Epithelial cell of proximal tubule (primary cell): ENCODE measurements at places on chromosomes 1 and 21. TPM values are rescaled to one million over a fixed set of nuclear protein-coding genes. Genes with fewer than 3 reads are reported as not detected.

Gene FLVCR1
- total RNA-seq = 6.9 and 7.0 TPM in 2 replicates

GRCh38 chr1:114229368-114229767 is 75.7 kb upstream of the SYT6 start:
- DNase-seq = no peak

Gene RSRP1
- total RNA-seq = 32.4 and 52.5 TPM in 2 replicates

DNA sequence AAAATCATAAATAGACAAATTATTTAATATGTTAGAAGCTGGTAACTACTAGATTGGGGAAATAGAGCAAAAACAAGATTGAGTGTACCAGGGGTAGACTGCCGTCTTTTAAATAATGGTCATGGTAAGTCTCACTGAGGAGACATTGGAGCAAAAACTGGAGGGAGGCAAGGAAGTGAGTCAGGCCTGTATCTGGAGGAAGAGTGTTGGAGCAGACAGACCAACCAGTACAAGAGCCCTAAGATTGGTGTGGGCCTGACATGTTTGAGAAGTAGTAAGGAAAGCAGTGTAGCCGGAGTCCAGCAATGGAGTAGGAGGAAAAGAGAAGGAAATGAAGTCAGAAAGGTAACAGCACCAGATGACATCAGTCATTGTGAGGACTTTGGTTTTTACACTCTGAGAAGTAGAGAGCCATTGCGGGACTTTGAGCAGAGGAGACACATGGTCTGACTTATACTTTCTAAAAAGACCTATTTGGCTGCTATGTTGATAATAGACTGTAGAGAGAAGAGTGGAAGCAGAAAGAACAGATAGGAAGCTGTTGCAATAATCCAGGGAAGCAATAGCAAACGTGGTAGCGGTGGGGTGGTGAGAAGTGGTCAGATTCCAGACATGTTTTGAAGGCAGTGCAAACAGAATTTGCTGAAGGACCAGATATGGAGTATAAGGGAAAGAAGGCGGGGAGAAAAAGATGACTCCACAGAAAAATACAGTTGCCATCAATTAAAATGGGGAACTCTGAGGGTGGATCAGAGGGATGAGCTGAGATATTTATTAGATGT is 44.7 kb upstream of the GJA5 start:
- no peak for DNase-seq

DNA sequence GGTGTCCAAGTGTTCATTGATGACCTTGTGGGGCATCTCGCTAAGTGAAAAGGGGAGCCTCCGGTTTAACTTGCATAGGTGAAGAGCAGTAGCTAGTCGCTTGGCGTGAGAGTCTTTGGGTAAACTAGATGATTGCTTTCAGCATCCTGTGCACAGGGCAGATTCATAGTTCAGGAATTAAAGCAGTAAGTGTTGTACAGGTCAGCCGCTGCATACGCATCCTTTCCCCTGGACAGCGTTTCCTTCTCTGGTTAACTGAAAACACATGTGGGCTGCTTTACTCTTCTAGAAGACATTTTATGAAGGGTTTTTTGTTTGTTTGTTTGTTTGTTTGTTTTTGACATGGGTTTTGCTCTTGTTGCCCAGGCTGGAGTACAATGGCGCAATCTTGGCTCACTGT is 12.1 kb downstream of the NDUFV3 start:
- no peak for DNase-seq

Gene TNFRSF18
- 0.65 and 3.1 TPM in 2 replicates for total RNA-seq

Gene CATSPERE
- total RNA-seq = under 0.01 and 0.07 TPM in 2 replicates

Gene TMEM269
- not detected in 2 replicates for total RNA-seq

GRCh38 chr21:17631195-17631594 is 18.5 kb upstream of the BTG3 start:
- peak; percentile 12 for DNase-seq

DNA sequence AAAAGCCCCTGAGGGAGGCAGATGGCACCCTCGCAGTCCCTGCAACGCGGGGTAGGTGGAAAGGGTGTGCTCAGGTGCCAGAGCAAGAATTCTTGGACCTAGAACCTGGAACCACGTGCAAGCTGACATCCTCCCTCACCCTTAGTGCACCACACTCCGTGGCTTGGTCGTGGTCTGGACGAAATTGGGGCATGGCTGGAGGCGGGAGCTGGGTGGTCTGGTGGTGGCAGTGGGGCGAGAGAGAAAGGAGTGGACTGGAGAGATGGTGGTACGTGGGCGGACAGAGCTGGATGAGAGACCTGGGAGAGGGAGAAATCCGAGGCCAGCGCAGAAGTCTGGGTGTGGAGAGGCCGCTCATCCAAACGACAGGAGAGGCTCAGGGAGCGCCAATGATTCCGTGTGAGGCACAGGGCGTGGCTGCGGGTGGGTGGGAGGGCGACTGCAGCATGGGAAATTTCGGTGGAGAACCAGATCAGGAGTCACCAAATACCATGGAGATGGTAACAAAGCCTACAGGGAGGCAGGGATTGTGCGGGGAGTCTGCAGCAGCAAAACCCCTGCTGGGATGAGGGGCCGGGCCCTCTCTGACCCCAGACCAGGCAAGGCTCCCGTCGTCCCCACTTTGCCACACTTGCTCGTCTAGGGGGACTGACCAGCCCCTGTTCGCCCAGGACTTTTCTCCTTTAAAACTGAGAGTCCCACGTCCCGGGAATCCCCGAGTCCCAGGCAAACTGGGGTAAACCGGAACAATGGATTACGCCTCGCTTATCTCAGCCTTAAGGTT is 31.9 kb downstream of the CDCP2 start:
- DNase-seq = no peak

Gene F13B
- not detected in 2 replicates for total RNA-seq

Gene PLA2G2F
- total RNA-seq = 3.8 and 4.2 TPM in 2 replicates

DNA sequence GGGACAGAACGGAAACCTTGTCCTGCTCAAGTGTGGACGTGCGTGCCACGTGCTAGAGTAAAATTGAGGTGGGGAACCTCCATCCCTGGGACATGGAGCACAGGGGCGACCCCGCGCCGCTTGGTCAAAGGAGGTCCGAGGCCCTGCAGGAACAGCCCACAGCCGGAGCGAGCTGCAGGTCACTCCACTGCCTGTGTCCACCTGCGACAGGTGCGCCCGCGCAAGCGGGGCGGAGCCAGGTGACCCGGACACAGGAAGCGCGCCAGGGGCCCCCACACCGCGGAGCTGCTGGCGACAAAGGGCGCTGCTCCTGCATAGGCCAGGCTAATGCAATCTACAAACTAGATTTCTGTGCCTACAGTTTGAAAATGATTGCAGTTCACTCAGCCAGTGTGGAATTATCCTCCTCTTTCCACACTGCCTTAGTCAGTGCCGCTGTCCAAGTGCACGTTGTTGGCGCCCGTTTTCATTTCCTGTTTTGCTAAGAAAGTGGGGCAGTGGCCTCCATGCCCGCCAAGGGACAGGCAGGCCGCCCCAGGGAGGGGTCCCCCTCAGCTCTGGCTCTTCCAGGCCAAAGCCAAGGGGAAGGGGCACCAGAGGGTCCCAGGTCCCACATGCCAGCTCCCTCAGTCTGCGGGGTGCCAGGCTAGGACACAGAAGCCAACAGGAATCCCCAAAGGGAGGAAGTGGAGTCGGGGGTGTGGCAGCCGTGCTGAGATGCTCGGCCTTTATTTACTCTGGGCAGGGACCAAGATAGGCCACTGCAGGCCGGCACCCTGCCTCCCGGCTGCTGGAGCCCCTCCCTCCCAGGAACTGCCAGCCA is 4.3 kb upstream of the NADK start:
- no peak for DNase-seq

Gene RGS18
- total RNA-seq = not detected in 2 replicates

- DNase-seq = no peak
Measured at GRCh38 chr1:235637756-235638534, 11.6 kb downstream of the GNG4 start.

DNA sequence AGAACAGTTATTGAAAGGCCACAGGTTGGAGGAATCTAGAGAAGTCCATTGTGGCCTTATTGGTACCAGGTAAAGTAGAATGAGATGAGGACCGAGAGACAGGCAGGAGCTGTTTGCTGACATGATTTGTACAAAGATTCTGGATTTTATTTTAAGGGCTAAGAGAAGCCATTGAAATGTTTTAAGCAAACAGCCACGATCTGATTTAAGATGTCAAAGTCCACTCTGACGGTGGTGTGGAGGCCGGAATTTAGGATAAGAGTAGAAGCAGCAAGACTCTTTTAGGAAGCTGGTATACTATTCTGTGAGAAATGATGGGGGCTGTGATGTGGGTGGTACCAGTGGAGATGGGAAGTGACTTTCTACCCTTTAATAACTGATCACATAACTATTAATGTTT is 418.5 kb downstream of the DPYD start:
- DNase-seq = no peak

Gene CD5L
- total RNA-seq = not detected in 2 replicates

DNA sequence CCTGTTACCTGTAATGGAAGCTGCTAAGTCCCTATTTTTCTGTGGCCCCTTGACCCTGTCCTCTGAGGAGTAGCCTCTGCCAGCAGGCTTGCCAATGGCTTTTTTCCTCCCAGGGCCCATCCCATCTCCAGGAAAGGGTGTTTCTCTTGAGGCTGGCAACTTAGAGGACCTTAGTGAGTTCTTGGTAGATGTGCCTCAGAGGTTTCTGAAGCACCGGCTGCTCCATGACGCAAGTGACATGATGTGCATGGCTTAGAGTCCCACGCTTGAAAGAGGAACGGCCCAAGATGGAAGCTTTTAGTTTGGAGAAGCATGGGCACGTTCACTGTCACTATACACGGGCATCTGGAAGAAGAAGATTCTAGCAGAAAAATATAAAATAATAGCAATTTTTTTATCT is 63.0 kb downstream of the TGFB2 start:
- no peak for DNase-seq

Gene PIK3C2B
- total RNA-seq = 1.0 and 2.1 TPM in 2 replicates

DNA sequence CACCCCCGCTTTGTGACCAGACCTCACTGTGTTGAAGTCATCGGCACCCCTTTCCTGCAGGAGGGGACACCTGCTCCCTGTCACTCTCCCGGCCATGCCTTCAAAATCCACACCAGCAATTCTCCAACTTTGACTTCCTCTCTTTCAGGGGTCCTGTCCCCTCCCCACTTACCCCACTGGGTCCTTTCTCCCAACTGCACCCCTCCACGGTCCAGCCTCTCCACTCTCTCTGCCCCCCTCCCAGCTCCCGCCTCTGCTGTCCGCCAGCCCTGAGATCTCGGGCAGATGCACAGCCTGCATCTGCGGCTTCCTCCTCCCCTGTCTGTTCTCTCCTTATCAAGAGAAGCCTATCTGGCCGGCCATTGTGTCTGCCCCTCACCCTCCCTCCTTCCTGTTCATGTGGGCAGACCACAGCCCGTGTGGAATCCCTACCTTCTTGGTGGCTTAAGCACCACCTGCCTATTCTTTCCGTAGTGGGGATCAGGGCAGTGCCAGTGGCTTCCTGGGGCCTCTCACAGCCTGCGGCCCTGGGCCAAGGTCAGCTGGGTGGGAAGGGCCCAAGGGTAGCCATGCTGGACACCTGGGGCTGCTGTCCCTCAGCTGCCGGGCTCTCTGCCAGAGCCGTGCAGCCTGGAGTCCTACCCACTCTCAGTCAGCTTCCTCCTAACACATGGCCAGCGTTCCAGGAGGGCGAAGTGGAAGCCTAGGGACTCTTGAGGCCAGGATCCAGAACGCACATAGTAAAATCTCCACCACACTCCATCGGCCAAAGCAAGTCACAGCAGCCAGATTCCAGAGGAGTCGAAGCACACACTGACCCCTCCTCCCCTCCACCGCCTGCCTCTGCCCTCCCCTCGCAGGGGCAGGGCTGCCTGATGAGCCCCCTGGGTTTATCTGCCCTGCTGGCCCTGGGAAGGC is 5.1 kb upstream of the HES4 start:
- DNase-seq = no peak

Gene RNU1-1
- total RNA-seq = under 0.01 TPM in 2 replicates

DNA sequence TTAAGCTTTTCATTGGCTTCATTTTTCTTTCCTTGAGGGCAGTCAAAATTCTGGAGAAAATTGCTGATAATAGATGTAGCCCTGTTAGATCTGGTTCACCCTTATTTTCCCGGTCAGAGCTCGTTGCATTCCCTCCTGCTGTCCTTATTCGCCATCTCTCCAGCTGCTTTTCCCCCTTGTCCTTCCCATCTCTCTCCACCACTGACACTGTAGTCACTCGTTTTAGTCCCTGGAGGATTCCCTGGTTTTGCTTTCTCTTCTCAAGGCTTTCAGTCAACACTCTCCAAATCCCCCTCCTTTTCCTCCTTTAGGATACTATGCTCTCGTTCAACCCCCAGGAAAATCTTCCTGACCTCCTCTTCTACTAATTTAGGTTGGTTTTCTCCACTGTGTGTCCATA is 83.1 kb downstream of the C21orf91 start:
- DNase-seq = no peak

DNA sequence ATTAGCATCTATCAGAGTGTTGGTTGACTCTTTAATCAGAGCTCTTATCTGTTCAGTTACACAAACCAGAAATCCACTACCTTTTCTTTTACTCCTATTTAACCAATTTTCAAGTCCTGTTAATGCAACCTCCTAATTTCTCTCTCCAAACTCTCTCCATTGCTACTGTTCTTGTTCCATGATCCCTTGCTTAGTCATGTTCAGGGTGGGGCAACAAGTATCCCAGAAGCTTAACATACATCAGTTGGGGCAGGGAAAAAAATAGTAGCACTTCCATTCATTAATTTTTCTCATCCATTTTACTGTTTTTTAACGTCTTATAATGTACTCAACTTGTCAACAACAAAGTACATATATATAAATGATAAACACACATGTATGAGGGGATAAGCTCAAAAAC is 111.2 kb upstream of the LBR start:
- DNase-seq = no peak

DNA sequence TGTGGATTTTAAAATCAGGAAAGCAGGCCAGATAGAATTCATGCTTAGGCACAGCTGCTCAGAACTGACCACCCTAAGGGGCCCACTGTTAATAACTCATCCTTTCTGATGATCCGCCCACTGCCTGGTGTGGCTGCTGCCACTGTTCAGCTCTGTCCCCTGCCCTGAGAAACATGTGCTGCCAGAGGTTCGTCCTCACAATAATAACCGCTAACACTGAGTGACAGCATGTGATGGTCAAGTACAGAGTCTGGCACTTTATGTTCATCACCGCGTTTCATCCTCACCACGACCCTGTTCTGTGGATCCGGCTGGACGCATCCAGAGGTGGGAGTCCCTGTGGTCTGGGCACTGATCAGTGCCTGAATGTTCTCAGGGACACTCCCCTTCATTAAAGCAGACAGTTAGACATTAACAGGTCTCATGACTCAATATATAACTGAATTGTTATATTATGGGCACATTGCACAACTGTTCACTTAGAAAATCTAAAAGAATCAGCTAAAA is 108.6 kb downstream of the SIM2 start:
- DNase-seq = peak; percentile 66

DNA sequence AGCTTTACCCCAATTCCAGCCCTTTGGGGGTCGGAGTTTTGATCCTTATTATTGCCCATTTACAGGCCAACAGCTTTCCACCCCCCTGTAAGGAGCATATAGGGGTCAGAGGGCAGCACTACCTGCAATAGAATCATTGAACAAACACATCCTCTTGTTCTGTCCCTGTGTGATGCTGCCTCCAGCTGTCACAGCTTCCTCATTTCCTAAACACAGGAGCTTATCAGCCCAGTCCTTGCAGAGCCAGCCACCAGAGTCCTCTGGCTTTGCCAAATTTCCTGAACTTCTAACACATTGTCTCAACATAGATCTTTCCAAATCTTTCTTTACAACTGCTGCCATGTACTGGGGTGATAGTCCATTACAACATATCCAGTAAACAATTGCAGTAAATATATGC is 32.8 kb upstream of the PTBP2 start:
- DNase-seq = no peak
